Heart right ventricle (tissue), 16 donors: ENCODE measurements at places on chromosomes 3 and 15.

- no peak for DNase-seq
Observed at GRCh38 chr3:157139938-157140534, 19.9 kb downstream of the CCNL1 start.

DNA sequence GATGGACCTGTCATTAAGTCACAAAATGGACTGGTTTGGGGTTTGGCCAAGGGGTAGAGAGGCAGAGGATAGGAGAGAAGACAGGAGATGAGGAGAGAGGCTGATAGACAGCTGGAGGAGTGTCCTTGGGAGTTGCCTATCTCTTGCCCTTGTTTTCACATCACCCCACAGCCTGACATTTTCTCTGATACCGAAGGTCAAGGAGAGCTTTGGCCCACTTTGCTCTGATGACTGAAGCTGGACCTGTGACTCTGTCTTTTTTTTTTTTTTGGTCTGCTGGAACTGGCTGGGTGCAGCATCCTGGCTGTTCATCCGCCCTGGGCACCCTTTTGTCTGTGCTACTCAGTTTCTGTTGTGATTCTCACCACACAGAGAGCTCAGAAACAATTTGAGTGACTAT, 5.1 kb downstream of the GPD1L start:
- DNase-seq: no peak

GRCh38 chr3:194197981-194198695, 62.2 kb downstream of the HES1 start:
- DNase-seq: no peak

GRCh38 chr3:171636666-171637065, 173.6 kb downstream of the PLD1 start:
- DNase-seq: no peak

DNA sequence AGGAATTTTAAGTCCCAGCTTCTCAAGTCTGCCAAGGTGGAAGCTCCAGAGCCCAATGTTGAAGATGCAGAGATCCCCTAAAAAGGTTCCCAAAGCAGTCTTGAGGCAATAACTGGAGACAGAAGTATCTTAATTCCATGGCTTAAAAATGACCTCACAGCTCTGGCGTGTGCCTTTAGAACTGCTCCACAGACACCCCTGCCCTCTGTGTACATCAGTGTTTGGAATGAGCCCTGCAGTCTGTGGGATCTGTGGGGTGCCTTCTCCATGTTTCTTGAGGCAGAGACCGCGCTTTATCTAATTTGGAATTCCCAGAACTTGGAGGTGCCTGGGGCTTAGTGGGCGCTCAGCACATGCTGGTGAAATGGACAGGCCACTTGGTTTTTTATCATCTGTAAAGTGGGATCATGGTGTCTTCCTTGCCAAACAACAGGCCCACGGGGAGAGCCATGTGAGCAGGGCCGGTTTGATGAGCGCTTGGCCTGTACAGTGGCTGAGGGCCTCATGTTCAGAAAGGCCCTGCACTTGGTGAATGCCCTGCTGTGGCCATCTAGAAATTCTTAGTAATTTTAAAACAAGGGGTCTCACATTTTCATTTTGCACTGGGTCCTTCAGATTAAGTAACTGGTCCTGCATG, 7.1 kb downstream of the ITGA11 start:
- DNase-seq: no peak

DNA sequence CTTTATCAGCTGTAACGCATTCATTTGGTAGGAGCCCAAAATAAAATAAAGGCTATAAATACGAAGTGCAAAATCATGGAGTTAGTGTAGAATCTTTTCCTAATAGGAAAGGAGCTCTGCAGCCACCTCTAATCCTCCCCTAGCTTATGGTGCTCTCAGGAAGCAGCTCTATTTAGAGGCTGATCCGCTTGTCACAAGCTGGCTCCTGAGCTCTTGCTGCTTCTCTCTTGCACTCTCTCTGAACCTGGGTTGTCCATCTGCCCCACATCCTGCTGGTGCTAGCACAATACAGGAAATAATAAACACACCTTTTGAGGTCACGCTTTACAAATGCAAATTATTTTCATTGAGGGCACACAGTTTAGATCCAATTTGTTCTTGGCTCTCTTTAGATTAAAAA, 37.3 kb upstream of the BFSP2 start:
- no peak for DNase-seq

- no peak for DNase-seq
Observed at GRCh38 chr15:83365370-83365938, 81.0 kb upstream of the BNC1 start.

DNA sequence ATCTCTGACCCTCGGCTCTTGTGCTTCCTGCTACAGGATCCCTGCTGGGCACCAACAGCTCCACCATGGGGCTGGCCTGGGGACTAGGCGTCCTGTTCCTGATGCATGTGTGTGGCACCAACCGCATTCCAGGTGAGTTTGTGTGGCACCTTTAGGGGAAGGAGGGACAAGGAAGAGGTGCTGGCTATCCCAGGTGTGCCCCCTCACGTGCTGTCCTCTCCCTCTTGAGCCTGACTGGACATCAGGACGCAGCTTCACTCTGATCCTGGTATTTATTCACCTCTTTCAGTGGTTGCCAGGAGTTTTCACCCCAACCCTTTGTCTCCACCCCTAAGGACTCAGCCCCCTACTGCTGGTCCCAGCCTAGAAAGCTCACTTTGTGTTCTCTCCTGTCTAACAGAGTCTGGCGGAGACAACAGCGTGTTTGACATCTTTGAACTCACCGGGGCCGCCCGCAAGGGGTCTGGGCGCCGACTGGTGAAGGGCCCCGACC, 960 bp downstream of the THBS1 start:
- peak; percentile 49 for DNase-seq

GRCh38 chr15:83764201-83764838, 110.4 kb downstream of the ADAMTSL3 start:
- DNase-seq: no peak

DNA sequence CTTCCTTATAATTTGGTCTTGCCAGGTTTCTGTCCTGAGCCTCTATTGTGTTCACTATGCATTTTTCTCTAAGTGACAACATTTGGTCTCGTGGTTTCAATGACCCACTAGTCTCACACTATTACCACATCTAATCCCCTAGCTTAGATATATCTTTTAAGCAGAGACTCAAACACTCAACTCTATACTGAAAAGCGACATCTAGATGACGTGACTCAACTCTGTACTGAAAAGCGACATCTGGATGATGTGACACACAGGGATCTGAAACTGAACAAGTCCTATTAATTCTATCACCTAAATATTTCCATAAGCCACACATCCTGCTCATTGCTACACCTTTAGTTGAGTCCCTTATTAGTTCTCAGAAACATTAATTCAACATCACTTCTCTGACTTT, 141.7 kb upstream of the MBNL1 start:
- no peak for DNase-seq

DNA sequence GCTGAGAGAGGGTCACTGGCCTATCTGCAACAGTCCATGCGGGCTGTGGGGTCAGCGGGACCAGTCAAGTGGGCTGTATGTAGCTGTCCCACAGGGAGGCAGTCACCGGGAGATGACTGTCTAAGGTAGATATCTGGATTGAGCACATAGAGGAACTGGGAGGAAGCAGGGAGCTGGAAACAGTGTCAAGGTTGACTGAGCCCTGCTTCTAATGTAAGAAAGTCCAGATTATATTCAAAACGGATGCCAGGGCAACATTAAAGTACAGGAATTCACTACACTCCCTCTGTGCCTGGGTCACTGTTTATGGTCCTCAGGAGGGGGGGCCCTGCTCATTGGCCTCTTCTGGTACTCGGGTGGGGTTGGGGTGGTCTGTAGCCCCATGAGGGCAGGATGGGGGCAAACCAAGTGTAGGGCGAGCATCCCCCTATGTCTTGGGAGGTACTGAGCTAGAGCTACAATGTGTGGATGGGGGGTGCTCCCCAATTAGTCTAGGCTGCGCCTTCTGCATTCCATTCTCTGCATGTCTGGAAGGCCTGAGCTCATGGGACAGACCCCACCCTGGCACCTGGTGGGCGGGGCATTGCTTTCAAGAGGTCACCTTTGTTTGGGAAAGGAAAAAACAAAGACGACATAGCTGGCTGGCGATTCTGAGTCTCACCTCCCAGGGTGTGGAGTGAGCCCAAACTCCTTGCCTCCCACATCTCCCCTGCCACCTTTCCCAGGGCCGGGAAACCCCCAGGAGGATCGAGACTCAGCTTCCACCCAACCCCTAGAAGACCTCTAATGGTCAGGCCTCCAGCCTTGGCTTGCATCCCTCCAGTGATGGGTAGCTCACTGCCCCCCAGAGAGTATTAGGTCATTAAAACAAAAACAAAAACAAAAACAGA, 45.1 kb upstream of the C15orf39 start:
- no peak for DNase-seq

- no peak for DNase-seq
Observed at GRCh38 chr3:150623945-150624344, 20.8 kb downstream of the SELENOT start.

- peak; percentile 9 for DNase-seq
Observed at GRCh38 chr15:39172380-39173281, 408.2 kb upstream of the THBS1 start.

- DNase-seq: no peak
Observed at GRCh38 chr3:138049157-138049919, 39.4 kb downstream of the CLDN18 start.

DNA sequence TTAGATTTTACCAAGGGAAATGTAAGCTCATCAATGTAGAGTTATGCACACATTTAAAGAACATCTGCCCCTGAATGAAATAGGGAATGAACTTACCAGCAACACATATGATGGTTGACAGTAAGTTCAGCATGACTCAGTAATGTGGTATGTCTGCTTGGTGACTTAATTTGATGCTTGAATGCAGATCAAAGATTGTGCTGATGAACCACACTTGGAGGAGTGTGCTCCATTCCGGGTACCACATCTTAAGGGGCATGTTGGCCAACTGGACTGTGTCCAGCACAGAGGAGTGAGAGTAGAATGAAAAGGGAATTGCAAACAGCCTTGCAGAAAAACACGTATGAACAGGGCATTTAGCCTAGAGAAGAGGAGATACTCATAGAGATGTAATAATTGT, 171.0 kb upstream of the RARB start:
- DNase-seq: no peak

- DNase-seq: no peak
Observed at GRCh38 chr3:160545504-160545871, 19.9 kb downstream of the KPNA4 start.

DNA sequence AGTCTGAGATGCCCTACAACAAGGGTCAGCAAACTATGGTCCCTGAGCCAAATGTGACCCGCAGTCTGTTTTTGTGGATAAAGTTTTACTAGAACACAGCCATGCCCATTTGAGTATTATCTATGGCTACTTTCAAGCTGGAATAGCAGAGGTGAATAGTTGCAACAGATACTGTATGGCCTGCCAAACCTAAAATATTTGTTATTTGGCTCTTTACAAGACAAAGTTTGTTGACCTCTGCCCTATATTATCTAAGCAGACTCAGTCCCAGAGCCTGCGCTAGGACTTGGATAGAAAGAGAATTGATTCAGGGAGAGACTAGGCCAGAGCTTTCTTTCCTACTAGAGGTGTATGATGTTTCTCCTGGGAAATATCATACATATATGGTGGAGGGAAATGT, 81.7 kb upstream of the NMNAT3 start:
- DNase-seq: no peak

GRCh38 chr15:76967067-76967466, 27.9 kb upstream of the PSTPIP1 start:
- no peak for DNase-seq

GRCh38 chr15:100711516-100712021, 109.2 kb downstream of the ASB7 start:
- DNase-seq: no peak

- peak; percentile 55 for DNase-seq
Observed at GRCh38 chr3:182925330-182925943, 54.9 kb downstream of the DCUN1D1 start.

GRCh38 chr15:76642671-76643070, 262.5 kb downstream of the SCAPER start:
- no peak for DNase-seq

DNA sequence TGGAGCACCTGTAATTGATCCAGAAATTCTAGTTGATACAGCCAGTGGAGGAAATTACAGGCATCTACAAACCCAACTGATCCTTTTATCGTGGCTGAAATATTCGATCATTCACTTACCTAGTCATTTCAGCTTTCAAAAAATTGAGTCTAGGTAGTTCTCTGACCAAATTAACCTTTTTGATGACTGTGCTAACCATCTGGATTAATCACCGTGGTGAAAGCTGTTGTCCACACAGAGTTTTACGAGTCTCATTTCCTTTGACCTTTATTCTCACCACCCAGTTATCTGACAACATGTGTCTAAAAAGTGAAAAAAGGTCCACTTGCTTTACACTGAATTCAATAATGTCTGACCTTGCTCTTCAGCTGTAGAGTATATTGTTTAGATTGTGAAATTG, 354.3 kb downstream of the AGBL1 start:
- DNase-seq: no peak

DNA sequence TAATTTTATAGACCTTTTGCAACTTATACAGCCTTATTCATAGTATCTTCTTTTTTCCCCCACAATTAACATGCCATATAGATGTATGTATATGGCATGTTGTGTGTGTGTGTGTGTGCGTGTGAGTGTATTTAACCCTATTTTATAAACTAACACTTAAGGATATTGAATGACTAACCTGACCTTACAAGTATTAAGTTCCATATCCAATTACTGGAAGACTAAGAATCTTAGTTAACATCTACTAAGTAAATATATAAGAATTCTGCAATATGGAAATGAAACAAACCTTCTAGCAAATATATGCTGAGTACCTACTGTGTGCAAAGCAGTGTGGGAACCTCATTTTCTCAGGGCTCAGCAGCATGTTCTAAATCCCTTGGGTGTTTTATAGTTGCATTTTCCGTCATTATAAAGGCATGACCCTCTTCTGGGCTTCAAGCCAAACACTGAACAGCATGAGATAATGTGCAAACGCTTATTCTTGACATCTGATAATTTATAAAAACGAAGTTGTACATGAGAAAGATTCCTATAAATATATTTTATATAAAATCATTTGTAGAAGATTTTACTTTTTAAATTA, 105.5 kb downstream of the NLGN1 start:
- DNase-seq: no peak

GRCh38 chr3:100533176-100533575, 40.8 kb downstream of the TMEM45A start:
- DNase-seq: no peak

- no peak for DNase-seq
Observed at GRCh38 chr3:99409961-99410360, 228.4 kb upstream of the COL8A1 start.

DNA sequence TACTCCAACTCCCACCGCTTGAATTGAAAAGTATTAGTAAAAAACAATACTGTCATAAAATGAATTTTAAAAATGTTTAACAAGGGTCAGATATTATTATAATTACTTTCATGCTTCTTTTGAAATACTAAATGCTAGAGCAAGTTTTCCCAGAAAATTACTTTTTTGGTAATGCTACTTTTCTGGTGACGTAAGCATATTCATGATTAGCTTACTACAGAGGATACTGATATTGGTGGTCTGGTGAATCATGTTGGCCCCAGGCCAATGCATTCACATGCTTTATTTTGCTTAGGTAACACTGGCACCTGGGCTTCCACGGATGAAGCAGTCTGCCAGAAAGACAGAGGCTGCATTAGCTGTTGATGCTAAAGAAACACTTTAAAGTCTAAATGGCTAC, 12.4 kb downstream of the SPATA16 start:
- no peak for DNase-seq
